Lower lobe of right lung (tissue), 2 donors: ENCODE measurements at places on chromosomes 12 and 14.

- no peak for DNase-seq
These were observed 154.1 kb upstream of the SYT10 start for GRCh38 chr12:33593753-33594152.

DNA sequence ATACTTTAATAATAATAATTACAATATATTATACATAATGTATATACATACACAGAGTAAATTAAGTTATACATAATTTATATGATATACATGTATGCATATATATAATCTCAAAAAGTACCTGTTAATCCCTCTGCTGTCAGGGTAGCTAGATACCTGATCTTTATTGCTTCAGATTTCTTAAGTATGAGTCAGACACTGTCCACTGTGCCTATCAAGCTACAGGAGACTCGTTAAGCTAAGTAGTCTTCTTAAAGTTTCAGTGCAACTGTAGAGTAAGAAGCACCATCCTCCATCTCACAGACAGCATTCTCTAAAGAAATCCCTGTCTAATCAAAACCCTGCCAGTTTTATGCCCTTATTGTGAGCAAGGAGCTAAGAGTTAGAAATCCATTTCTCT, 428.7 kb downstream of the RERGL start:
- no peak for DNase-seq

DNA sequence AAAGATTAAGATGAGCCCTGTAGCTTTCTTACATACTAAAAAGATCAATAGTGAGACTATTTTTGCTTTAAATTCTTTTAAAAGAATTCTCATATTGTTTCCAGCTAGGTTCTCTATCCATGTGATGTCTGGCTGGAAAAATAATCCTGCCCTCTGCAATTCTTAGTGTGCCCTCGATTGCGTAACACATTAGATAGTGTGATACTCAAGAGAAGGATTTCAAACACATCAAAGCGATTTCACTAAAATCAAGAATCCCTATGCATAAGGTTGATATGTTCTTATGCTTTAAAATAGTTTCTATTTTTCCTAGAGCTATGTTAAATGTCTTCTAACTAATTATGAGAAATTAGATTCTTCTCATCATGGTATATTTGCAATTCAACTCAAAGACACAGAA, 127.3 kb upstream of the PLEKHA5 start:
- no peak for DNase-seq

DNA sequence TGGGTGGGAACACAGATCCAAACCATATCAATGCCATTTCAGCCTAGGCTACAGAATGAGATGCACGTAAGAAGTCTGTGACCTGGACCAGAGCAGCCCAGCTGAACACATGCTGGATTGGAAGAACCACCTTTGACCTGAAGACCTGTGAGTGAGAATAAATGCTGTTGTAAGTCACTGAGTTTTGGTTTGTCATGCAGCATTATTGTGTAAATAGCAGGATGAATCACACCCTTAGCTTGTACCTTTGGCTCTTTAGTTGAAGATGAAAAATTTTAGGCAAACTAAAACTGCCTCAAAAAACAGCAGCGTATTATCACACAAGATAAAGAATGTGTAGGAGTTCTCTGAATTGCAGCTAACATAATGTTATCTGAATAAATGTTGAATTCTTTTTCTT, 199.4 kb upstream of the LRIG3 start:
- DNase-seq: no peak

DNA sequence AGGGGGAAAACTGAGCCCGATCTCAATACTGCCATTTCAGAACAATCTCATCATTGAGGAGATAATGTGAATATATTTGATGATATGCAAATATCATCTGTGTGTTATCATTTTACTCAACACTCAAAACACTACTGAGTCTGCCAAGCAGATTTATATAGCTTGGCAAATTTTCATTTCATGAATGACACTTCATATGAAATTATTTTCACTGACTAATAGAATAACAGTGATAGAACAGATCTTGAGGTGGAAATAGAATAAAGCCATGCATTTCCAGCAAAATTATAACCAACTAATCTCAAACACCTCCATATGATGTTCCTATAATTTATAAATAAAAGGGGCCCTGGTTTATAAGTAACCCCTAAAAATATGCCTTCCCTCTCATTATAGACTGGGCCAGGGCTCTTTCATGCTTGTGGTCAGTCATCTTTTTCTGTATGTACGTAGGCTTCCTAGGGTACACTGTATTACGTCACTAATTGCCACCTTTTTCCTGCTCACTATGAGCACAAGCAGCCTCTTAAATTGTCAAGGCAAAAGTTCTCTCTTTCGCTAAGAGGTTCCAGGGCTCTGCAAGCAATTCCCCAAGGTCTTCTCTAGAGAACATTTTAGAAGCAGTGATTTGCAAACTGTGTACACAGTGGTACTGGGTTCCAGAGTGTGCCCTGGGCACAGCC, 197.1 kb upstream of the FOXN3 start:
- no peak for DNase-seq

DNA sequence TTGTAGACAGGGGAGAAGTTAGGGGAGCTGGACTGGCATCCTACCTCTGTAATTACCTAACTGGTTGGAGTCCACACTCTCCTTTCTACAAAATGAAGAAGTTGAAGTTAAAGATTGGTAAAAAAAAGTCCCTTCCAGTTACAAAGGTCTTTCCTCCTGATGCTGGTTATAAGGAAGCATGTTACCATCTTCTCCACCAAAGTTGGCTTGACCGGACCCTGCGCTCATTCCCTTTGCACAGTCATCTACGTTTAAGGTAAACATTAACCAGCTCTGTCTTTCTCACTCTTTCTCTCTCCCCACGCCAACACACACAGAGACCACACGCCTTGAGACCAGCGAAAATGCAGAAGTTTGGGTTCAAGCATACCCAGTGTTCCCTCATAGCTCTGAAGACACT, 11.9 kb downstream of the FBLN5 start:
- no peak for DNase-seq

- DNase-seq: no peak
These were observed 406.3 kb downstream of the SLC6A15 start for GRCh38 chr12:84506282-84506681.

- no peak for DNase-seq
These were observed 474.6 kb downstream of the ETNK1 start for GRCh38 chr12:23099604-23100003.
